ENCODE measurements at places on chromosomes 1 and 21.

DNA sequence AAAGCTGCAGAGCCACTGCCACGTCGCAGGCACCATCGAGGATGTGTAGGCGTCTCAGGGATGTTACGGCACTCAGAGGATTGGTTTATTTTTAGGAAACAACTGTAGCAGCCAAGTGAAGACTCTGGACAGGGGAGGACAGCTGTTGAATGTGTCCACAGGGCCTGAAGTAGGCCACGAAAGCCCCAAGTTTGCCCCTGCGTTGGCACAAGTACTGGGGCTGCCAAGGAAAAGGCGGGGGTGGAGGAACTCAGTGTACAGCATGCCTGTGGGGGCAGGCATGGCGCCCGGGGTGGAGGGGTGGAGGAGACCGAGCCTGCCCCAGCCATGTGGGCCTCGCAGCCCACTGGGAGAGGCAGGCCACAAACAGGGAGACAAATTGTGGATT lies 89.7 kb downstream of the ADARB1 start:
- no peak for DNase-seq

DNA sequence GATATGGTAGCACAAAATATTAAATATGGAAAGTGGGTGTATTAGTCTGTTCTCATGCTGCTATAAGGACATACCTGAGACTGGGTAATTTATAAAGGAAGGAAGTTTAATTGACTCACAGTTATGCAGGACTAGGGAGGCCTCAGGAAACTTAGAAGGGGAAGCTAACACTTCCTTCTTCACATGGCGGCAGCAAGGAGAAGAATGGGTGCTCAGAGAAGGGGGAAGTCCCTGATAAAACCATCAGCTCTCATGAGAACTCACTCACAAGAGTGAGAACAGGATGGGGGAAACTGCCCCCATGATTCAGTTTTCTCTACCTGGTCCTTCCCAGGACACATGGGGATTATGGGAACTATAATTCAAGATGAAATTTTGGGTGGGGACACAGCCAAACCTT lies 15.8 kb upstream of the BACE2 start:
- DNase-seq = no peak

GRCh38 chr1:25780318-25781129 lies 19.5 kb upstream of the SELENON start:
- no peak for DNase-seq

DNA sequence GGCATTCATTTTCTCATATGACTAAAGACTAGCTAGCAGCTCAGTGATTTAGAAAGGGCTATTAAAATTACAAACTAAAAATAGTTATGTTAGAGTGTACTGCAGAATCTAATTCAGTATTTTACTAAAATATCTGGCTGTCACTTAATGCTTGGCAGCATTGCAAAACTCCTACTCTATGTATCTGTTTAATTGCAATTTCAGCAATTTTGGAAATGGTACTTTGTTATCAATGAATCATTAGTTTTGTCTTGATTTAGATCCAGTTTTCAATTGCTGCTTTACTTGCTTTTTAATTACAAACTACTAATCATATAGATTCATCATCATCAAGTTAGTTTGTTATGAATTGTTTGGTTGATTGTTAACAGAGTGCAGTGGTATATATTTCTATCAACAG lies 19.2 kb downstream of the C1orf87 start:
- DNase-seq = no peak

GRCh38 chr21:27108228-27108627 lies 141.3 kb upstream of the ADAMTS5 start:
- DNase-seq = peak; percentile 82

DNA sequence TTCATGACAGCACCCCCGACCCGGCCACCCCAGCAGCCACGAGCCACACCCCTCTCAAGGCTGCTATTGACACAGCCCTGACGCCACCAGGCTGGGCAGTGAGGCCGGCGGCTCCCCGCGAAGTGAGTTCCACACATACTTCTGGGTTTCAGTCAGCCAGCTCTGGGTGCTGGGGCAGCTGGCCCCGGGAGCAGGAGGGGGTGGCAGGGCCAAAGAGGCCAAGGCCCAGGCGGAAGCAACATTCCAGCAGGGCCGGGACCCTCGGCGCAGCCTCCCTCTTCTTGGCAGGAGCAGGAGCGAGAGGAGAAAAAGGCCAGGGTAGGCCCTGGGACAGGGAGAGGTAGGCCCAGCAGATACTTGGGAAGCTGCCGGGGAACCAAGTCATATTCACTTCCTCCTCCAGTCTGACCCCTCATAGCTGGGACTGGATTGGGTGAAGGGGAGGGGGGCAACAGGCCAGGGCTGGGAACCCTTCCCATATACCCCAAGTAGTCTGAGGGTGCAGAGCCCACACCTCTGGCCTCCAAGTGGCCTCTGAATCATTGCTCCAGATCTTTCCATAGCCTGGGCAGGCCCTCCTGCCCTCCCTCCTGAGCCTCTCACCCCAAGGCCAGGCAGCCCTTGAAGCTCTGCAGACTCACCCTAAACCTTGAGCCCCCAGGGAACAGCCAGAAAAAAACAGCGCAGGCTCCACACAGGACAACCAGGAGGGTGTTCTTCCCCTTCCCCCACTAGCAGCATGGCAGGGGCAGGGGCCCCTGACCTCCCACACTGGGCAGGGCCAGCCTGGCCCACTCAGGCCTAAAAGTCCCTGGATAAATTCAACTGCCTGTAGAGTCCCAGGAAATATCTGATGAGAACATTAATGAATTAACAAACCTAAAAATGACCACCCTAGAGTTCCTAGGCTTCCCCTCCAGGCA lies 5.7 kb downstream of the HSPG2 start:
- peak; percentile 43 for DNase-seq

DNA sequence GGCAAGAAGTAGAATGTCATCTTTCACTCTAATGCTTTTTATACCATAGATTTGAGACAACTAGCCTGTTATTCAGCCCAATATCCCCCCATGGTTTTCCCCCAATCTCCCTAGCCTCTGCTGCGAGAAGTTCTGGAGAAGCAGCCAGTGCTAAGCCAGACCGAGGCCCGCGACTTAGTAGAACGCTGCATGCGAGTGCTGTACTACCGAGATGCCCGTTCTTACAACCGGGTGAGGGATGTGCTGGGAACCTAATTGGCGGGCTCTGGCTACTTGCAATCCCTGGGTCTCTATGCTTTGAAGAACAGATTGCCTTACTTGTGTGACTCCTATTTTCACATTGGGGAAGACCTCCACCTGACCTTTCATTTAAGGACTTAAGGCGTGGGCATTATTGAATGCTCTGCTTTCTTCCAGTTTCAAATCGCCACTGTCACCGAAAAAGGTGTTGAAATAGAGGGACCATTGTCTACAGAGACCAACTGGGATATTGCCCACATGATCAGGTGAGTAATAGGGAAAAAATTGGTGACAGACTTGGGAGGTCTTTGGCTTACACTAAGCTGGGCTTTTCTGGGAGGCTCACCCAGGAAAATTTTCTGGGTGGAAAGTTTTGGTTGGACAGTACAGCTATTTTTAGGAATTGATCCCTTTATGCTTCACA lies 1.9 kb downstream of the PSMB4 start:
- DNase-seq = peak; percentile 12

GRCh38 chr1:87045761-87046304 lies 131.4 kb downstream of the HS2ST1 start:
- DNase-seq = no peak

DNA sequence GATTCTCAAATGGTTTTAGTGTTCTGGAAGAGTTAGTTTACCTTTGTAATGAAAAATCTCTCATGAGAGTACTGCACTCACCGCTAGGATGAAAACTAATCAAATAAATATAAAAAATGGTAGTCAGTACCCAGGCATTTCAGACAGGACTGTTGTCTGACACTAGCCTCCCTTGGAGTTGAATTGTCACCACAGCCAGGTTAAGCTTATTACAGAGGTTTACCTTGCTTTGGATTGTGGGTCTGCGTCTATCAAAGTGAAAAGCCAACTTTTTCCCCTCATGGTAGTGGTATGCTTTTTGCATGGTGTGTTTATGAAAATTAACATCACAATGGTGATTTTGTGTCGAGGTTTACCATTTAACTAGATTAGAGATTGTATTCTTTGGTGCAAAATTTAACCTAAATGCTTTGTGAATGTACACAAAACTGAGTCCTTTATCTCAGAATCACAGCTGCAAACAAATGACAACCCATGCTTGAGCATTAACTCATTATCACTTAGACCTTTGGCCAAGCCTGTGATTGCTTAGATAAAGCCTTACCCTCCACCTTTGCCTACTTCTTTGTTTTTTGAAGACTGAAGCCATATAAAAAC lies 20.1 kb downstream of the RAP1A start:
- no peak for DNase-seq

DNA sequence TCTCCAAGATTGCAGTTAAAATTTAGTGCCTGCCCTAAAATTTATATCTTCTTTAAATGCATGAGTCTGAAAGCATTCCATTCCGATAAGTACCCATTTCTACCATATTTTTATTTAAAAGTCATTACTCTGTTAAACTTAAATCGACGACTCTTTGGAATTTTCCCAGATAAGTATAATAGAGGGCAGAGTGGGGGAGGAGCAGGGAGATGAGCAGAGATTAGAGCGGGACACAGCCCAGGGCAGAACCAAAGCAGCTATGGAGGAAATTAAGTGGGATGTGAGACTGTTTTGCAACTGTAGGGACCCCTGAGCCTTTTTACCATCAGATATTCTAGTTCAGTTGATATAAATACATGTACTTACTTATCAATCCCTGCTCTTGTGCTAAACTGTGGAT lies 257.9 kb downstream of the FGGY start:
- DNase-seq = no peak

DNA sequence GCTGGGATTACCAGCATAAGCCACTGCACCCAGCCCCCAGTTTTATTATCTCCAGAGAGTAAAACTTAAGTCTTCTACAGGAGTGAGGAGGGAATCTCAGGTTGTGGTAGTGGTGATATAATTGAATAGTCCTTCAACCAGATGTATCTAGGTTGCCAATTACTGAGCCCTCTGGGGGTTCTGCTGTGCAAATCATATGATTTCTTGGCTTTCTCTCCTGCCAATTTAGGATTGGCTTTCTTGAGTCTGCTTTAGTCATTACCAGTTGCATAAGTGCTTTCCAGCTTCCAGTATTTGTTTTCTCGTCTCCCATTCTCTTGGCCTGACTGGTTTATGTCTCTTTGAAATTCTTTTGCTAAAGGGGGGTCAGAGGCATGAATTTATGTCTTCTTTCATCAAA lies 11.1 kb downstream of the CPT2 start:
- DNase-seq = no peak

DNA sequence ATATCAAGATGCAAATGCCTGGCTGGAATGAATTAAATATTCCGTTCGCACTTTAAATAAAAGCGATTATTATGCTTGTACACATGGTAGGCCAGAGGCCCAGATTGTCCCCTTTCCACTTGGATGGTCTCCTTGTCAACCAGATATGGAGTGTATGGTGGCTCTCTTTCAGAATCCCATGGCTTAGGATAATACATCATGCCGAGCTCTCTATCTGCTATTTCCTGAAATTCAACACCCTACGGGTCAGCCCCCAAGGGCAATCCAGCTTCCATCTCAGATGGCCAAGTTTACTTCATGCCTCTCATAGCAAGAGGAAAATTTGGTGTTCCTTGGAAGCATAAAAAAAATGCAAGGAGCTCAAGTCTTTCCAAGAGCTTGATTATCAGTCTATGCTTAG lies 25.4 kb upstream of the FMO1 start:
- no peak for DNase-seq

DNA sequence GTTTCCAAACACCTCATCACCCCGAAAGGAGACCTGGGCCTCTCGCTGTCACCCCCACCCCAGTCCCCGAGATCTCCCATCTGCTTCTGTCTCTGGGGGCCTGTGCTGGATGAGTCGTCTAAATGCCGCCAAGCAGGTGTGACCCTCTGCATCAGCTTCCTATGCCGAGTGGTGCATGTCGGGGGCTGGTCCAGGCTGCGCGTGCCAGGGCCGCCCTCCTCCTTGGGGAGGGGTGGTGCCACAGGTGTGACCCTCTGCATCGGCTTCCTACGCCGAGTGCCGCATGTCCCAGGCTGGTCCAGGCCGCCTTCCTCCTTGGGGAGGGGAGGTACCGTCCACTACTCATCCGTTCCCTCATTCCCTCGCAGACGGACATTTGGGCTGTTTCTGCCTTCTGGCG lies 115.7 kb downstream of the PRDM16 start:
- no peak for DNase-seq

DNA sequence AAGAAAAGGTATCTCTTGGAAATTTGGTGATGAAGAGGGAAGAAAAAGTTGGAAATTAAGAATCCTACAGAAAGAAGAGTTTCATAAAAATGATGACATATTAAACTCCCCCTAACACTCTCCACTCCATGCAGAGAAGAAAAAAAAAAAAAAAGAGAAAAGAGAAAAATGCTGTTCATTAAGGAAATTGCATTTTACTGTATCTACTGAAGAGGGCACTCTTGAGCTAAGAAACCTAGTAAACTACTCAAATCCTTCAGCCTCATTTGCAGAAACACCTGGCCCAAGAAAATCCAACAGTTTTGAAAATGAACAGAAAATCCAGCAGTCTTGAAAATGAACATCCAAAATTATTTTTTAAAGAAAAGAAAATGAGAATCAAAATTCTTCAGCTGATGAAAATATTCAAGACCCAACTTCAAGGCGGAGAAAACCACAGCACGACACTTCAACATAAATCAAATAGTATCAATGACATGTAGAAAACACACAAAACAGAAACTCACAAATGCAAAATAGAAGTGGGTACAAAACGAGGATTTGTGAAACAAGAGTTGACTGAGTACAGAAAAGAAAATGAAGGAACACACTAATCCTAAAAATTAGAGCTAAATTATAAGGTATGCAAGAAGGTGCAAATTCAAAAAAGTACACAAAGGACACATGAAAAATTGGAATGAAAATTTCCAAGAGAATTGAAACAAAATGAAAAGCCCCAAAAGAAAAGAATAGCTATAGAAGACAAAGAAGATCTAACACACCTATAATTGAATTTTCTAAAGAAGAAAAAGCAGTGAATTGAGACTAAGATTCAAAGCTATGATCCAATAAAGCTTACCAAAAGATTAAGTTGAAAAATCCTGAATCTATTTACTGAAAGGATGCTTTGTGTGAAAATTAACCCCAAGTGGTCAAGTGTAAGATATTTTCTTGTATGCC lies 73.2 kb upstream of the DNAJC6 start:
- peak; percentile 57 for DNase-seq

DNA sequence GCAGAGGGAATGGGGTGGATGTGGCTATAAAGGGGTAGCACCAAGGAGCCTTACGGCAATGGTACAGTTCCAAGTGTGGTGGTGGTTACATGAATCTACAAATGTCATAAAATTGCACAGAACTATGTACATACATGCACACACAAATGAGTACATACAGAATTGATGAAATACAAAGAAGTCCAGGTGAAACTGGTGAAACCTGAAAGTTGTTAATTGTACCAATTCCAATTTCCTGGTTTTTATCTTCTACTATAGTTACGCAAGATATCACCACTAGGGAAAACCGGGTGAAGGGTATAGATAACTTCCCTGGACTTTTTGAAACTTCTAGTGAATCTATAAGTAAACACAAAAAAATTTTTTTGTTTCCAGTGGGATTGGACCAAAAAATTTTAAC lies 18.9 kb downstream of the HSF2BP start:
- DNase-seq = peak; percentile 44

DNA sequence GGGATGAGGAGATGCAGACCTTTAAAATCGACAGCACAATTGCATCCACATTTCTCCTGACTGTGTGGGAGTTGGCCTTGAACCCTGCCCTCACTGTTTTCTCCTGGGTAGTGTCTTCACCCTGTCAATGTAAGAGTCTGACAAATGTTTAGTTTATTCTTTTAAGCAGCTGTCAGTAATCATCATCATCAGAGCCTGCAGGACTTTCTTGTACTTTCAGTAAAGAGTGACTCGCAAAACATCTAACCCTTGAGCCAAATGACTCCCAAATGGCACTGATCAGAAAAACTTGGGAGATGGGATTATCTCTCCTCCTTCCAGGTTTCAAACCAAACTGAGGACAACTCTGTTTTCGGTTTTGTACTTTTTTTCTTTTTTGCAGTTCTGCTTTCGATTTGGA lies 460.2 kb downstream of the KIF26B start:
- no peak for DNase-seq
